ENCODE measurements at places on chromosomes 5 and 9.
A peak's percentile ranks its signal among the peaks of the same experiment; 100 is the strongest.

GRCh38 chr5:179494774-179495526 is 55.4 kb upstream of the RUFY1 start:
- no peak for DNase-seq

DNA sequence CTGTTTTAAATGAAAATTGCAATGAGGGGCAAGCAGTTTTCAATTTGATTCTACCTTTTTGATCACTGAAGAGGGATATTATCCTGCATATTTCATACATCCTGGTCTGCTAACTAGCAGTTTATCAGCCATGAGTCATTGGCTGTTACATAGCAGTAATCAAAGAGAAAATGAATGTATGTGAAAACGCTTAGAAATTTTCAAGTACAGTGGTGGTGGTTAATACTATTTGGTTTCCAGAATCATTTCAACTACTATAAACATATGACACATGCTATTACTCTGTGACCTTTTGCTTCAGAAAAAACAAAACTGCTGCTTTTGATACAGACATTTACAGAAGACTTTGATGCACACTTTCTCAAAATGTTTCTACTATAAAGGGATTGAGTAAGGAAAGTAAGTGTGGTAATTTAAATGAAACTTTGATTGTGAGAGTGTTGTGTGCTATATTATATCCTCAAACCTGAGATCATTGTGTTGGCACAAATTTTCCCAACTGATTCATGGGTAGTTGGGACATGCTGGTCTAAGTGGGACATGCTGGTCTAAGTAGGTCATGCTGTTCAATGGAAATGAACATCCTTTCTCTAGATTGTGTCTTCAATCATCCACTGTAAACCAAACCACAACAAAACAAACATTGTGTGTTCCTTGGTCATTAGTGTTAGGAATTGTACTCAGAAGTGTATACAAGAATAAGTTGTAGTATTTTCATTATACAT is 5.1 kb downstream of the RNF14 start:
- no peak for DNase-seq

DNA sequence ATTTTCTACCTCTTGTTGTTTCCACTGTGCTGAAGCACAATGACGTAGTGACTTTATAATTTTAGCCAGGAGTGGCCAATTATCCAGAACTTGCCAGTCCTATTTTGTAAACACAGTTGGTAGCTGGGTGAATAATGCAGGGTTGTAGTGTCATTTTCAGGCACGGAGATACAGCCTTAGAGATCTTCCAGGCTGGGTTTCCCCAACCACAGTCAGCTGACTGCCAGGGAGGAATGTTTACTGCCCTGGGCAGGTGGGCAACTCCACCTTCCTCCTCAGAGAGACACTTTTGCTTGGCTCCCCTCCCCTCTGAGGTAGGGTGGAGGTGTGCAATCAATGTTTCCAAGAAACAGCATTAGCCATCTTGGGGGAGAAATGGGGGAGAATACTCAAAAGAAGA is 228.1 kb upstream of the NR4A3 start:
- no peak for DNase-seq

GRCh38 chr5:112691339-112691680 is 46.4 kb upstream of the APC start:
- DNase-seq: no peak

DNA sequence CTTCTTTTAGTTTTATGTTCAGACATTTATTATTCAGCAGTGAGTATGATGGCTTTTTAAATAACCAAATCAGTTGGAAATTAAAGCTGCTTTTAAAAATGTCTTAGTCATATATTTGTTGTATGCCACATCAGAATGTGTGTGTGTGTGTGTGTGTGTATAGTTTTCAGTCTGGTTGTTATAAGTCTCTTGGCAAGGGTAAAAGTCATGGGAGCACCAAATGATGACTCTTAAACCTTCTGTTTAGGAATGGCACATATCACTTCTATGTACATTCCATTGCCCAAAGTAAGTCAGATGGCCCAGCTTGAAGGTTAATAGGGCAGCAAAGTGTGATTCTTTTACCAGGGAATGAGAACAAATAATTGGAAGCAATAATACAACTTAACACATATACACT is 135.9 kb downstream of the RNF180 start:
- no peak for DNase-seq

DNA sequence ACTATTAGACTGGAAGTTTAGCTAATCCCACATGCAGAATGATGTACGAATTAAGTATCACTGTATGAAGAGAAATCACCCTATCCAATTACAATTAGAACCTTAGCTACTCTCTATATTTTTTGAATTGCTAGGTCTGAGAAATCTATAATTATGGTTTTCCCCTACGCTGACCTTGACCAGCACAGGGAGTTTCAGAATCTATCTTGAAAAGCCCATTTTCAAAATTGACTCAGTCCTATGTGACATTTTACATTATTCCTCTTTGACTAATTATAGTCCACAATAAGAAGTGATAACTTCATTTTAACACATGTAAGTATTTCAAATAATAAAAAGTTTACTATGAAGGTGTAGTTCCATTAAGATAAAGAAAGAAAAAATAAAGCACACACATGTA is 21.5 kb downstream of the NUDT12 start:
- no peak for DNase-seq

GRCh38 chr9:135010921-135011320 is 76.5 kb upstream of the OLFM1 start:
- no peak for DNase-seq

DNA sequence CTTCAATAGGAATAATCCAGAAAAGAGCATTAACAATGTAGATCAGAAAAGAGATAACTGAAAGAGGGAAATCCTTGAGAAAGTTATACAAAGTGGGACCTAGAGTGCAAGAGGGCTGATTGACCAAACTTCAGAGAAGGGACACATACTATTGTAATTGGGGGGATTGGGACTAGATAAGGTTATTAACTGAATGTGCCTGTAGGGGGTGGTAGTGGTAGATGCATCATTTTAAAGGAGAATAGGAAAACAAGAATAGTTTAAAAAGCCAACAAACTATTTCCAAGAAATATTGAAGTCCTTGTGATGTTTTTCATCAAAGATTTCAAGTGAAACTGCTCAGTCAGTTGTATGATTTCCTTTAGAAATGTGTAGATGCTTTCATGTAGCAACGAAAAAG is 468.5 kb downstream of the TAF11L14 start:
- no peak for DNase-seq

GRCh38 chr5:124399426-124399961 is 346.9 kb downstream of the ZNF608 start:
- no peak for DNase-seq

- no peak for DNase-seq
These were observed 55.5 kb upstream of the FST start for GRCh38 chr5:53424686-53425615.

DNA sequence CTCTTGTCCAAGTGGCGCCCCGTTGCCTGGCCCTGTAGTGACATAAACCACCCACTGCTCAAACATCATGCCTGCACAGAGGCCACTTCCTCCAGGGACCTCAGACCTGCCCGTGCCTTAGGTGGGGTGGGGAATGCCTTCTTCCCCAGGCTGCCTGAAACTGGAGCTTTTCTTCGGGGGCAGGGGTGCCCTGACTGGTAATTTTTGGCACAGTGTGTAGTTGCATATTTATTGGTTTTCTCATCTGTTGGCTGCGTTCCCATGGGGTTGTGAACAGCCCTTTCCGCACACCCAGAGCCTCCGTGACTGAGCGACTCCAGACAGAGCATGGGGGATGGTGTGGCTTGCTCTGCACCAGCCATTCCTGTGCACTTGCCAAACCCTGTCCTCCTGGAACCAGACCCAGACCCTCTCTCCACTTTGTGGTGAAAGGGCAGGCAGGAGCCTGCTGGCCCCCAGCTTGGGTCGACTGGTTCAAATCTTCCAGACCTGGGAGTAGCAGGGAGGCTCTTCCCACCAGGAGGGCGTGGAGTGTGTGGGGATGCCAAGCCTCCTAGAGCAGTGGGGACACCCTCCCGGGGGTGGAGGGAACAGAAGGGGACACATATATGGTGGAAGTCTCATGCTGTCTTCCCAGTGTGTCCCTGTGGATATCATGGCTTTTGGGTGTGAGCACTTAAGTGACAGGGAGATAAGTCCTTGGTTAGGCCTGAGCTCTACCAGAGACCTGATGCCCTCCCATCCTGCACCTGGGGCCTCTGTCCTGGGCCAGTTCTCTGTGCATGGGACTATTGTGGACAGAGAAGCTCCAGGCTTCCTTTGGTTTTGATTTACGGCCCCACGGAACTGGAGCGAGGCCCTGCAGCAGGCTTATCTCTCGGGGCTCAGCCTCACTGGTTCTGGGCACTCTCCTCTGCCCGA is 39.6 kb downstream of the WNK2 start:
- no peak for DNase-seq

DNA sequence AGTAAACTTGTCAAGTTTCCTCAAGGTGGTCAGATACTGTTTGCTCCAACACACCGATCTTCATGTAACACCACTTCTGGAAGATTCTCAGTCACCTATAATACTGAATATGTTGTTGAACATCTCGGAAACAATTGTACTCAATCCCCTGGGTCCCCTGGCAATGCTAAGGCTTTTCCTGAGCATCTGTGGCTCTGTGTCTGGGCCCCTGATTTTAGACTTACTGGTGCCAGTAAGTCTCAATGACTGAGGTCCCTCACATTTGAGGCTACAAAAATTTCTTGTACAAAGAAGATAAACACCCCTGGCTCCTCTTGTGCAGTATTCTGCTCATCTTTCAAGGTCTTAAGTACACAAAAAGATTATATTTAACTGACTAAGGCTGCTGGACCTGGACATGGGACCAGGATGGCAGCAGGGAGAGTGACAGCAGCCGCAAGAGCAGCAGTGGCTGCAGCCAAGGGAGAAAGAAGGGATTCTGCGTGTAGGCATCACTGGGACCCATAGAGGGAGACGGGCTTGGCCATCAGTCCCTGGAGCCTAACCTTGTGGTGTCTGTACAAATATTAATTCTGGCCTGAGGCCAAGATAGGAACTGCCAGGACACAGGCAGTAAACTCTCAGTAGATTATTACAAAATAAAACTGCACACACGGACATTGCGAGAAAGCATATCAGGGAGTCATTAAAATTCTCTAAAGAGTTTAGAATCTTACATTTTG is 49.0 kb upstream of the TNPO1 start:
- DNase-seq: peak; percentile 67

- no peak for DNase-seq
These were observed 143.3 kb downstream of the SEC61B start for GRCh38 chr9:99365233-99365980.

GRCh38 chr5:60535951-60536350 is 164.0 kb downstream of the DEPDC1B start:
- DNase-seq: no peak

DNA sequence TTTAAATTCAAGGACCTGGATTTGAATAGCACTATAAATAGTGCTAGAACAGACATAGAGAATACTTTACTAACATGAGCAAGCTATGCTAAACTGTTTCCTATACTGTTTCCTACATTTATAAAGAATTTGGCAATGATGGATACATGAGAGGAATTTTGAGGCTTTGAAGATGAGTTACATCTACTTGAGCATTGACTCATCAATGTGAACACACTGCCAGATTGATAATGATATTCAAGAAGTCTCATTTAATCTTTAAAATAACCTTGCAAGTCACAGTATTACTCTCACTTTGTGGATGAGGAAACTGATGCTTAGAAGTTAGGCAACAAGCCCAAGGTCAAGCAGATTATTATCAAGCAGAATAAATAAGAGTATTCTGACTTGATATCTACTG is 281.9 kb downstream of the DNAH5 start:
- DNase-seq: no peak

DNA sequence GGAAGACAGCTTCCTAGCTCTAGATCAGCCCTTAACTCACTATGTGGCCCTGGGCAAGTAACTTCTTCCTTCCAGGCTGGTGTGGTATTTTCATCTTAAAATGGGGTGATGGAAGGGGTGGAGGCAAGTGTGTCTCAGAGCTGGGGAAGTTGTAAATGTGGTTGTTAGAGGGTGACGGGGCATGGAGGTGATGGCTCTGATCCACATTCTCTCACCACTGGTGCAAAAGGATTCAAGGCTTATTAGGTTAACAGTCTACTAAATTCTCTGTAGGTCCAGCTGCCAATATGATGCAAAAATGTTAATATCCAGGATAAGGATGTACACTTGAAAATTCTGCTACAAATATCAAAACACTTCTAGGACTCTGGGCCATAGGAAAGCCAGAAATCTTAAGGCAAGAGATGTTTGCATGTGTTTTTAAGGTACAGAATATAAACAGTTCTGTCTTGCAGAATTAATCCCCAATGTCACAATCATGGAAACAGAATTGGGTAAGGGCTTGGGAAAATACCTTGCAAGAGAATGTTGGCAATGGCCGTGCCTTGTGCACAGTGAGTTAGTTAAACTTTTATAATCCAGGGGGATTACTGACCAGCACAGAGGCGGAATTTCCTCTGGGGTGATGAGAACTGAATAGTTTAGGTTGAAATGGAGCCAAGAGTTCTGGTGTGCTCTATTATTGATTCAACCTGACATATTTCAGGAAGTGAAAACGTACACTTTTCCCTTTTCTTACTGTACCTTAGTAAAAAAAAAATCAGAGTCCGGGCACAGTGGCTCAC is 19.8 kb downstream of the TNFSF15 start:
- no peak for DNase-seq

DNA sequence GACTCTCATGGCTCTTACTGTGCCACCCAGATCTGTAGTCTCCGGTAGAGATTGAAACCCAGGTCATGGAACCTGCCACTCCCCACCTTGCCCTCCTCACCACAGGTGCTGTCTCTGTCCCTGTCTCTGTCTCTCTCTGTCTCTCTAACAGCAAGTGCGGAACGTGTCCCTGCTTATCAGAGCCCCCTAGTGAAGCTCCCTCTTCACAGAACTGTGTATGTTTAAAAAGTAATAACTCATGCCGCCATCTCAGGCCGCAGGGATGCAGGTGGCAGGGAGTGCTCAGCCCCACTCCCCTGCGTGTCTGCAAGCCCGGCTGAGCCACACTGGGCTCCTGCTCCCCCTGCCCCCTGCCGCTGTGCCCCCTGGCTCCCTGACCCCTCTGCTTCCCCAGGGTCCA is 43.8 kb downstream of the UNC5A start:
- DNase-seq: no peak

DNA sequence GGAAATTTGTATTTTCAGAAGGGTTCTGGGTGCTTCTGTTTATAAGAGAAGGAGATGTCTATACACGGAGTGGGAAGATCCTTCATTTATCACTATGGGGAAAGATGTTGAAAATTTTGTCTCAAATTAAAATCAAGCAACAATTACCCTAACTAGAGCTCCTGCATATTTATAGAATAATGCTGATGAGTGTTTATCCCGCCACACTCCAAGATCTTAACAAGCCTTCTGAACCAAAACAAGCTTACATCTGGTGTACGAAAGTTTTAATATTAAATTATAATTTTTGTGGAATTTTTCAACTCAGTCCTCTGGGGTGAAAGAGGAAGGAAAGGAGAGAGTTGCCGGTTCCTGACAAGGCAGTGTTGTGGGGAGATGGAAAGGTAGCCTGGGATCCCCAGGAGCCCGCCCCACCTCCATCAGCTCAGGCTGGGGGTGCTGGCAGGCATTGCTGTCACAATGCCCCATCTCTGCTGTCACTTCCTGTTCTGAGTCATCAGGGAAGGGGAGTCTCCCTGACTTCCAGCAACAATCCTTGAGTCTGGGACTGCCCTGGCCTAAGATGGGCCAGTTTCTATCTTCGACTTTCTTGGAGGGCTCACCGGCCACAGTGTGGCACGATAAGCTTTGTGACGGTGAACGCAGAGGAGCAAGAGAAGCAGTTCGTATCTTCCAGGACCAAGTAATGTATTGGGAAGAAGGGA is 64.5 kb downstream of the ERAP1 start:
- no peak for DNase-seq
